ENCODE measurements at places on chromosomes 1 and 21. TPM values are rescaled to one million over a fixed set of nuclear protein-coding genes. Genes with fewer than 3 reads are reported as not detected.

GRCh38 chr1:20385630-20386029 lies 95.0 kb downstream of the VWA5B1 start:
- H3K4me1 ChIP-seq, result peaks cover 4% of the 10 kb centered on the region
- H3K4me3 ChIP-seq, result no peak overlapping the region
- DNase-seq, result no peak
- no peaks in the 10 kb centered on the region for H3K36me3 ChIP-seq

The HORMAD1 gene
- polyA plus RNA-seq, result not detected

The PALMD gene
- polyA plus RNA-seq, result 189 TPM

- peaks cover 7% of the 10 kb centered on the region for H3K4me1 ChIP-seq
- no peak for DNase-seq
- no peak overlapping the region for H3K4me3 ChIP-seq
- H3K36me3 ChIP-seq, result no peaks in the 10 kb centered on the region
- peaks cover 81% of the 10 kb centered on the region for H3K27me3 ChIP-seq
Observed at GRCh38 chr1:156434989-156435544, 65.5 kb downstream of the MEF2D start.

The CA6 gene
- not detected for polyA plus RNA-seq

DNA sequence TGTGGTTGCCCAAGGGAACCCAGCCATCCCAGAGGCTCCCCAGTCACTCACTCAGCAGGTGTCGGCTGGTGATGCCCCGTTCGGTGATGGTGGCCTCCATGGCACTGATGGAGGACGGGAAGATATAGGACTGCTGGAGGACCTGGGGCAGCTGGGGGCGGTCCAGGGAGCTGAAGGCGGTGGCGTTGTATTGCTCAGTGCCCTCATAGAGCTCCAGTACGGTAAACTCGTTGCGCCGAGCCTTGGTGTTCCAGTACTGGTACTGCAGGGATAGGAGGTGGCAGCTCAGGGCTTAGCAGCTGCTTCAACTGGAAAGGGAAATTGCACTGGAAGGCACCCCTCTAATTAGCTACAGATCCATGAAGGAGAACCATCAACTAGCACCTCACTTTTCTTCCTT lies 12.5 kb upstream of the UBR4 start:
- H3K27me3 ChIP-seq, result no peaks in the 10 kb centered on the region
- no peaks in the 10 kb centered on the region for H3K4me1 ChIP-seq
- H3K27ac ChIP-seq, result no peak overlapping the region
- no peak for DNase-seq

Measured in adrenal gland (tissue), 19 donors.